Ovary (tissue), 10 donors: ENCODE measurements at places on chromosomes 1 and 21. TPM values are rescaled to one million over a fixed set of nuclear protein-coding genes. Genes with fewer than 3 reads are reported as not detected.

DNA sequence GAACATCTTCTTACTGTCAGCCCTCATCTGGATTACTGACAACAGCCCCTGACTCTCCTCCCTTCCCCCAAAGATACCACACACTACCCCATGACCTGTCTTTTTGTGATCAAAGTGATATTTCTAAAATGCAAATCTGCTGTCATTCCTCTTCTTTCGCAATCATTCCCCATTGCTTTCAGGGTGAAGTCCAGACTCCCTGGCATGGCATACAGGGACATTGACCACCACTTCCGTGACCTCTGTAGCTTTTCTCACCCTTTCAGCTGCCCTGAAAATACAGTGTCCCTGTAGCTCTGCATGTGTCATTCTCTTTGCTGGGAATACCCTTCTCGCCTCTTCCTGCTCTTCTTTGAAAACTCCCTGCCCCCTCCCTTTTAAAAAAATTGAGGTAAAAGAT is 4.1 kb downstream of the SERINC2 start:
- H3K4me1 ChIP-seq: peaks cover 3% of the 10 kb centered on the region
- H3K4me3 ChIP-seq: no peak overlapping the region
- no peak overlapping the region for H3K27ac ChIP-seq
- DNase-seq: no peak

- H3K4me3 ChIP-seq: no peak overlapping the region
- no peak for DNase-seq
- H3K36me3 ChIP-seq: no peaks in the 10 kb centered on the region
- H3K4me1 ChIP-seq: no peaks in the 10 kb centered on the region
- H3K27ac ChIP-seq: no peak overlapping the region
- H3K27me3 ChIP-seq: no peaks in the 10 kb centered on the region
Observed at GRCh38 chr1:67390041-67390887, 39.9 kb downstream of the SERBP1 start.

GRCh38 chr1:7042322-7043190 is 257.3 kb downstream of the CAMTA1 start:
- no peaks in the 10 kb centered on the region for H3K27me3 ChIP-seq
- no peaks in the 10 kb centered on the region for H3K4me1 ChIP-seq
- no peak overlapping the region for H3K4me3 ChIP-seq
- no peak overlapping the region for H3K27ac ChIP-seq
- H3K36me3 ChIP-seq: no peaks in the 10 kb centered on the region

GRCh38 chr1:65189576-65190115 is 41.6 kb downstream of the AK4 start:
- no peak for DNase-seq
- no peaks in the 10 kb centered on the region for H3K36me3 ChIP-seq
- no peaks in the 10 kb centered on the region for H3K27me3 ChIP-seq
- H3K4me1 ChIP-seq: no peaks in the 10 kb centered on the region

- H3K4me1 ChIP-seq: no peaks in the 10 kb centered on the region
- no peaks in the 10 kb centered on the region for H3K36me3 ChIP-seq
- H3K27ac ChIP-seq: no peak overlapping the region
- DNase-seq: no peak
Observed at GRCh38 chr1:9726406-9726805, 74.9 kb downstream of the PIK3CD start.

DNA sequence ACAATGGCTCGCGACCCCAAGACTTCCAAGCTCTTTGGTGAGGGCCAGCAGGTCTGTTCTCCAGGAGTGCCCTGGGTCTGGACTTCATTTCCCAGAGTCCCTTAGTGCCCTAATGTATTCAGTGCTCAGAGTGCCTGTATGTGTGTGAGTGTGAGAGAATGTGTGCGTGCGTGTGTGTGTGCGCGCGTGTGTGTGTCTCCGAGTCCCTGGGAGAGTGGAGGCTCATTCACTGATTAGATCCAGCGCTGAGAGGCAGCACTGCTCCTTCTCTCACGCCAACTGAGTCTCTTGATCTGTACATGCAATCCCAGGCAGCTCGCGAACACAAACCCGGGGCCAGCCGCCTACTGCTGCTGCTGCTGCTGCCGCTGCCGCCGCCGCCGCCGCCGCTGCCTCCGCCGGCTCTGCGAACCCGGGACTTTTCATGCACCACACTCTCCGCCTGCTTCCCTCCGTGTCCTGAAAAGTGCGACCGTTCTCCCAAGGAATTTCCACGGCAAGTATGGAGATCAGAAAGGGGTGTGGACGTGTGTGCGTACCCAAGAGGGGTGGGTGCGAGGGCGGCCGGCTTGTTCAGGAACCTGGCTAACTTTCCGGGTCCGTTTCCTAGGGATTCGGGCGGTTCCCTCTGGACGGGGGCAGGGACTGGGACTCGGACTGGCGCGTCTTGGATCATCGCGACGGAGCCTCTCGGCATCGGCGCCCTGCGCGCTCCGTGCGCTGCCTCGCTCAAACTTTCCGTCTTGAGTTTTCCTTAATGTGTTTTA is at the start of gene RNF220:
Gene RNF220, plus strand, starts transcription at position 225 of the 767 bp plus-strand sequence.
- no peaks in the 10 kb centered on the region for H3K36me3 ChIP-seq
- peaks cover 12% of the 10 kb centered on the region for H3K27me3 ChIP-seq
- H3K27ac ChIP-seq: no peak within 1 kb of the TSS
- H3K4me1 ChIP-seq: peaks cover 16% of the 10 kb centered on the region
- DNase-seq: peak; percentile 29
- peak within 1 kb of the TSS; percentile 30 for H3K4me3 ChIP-seq

GRCh38 chr1:19091196-19091953 is 118.7 kb downstream of the UBR4 start:
- no peaks in the 10 kb centered on the region for H3K27me3 ChIP-seq
- no peak for DNase-seq
- H3K4me1 ChIP-seq: no peaks in the 10 kb centered on the region
- no peak overlapping the region for H3K27ac ChIP-seq
- H3K36me3 ChIP-seq: no peaks in the 10 kb centered on the region

- no peak for DNase-seq
- no peak overlapping the region for H3K4me3 ChIP-seq
- H3K27me3 ChIP-seq: no peaks in the 10 kb centered on the region
- H3K4me1 ChIP-seq: no peaks in the 10 kb centered on the region
Observed at GRCh38 chr1:73359001-73359400, 839.0 kb downstream of the LRRIQ3 start.

DNA sequence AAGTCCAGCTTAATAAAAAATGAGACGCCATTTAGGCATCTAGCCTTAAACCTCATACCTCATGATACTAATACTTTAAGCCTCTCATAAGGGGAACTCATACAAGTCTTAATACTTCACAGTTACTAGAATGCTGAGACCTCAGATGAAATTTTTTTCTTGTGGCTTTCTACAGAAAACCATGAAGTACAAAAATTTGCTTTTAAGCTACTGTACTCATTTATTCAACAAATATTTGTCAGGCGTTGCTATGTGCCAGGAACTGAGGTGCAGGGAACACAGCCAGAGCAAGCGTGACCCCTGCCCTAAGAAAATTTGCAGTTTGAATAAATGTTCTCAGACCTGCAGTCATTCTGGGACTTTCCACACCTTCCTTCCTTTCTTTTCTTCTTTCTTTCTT is 150.6 kb downstream of the MRPL39 start:
- H3K27me3 ChIP-seq: no peaks in the 10 kb centered on the region
- H3K36me3 ChIP-seq: no peaks in the 10 kb centered on the region
- DNase-seq: no peak
- no peak overlapping the region for H3K4me3 ChIP-seq

- no peak overlapping the region for H3K4me3 ChIP-seq
- no peaks in the 10 kb centered on the region for H3K4me1 ChIP-seq
- H3K27me3 ChIP-seq: no peaks in the 10 kb centered on the region
- no peak overlapping the region for H3K27ac ChIP-seq
- no peaks in the 10 kb centered on the region for H3K36me3 ChIP-seq
- no peak for DNase-seq
Observed at GRCh38 chr1:81408419-81408818, 392.3 kb upstream of the ADGRL2 start.

- H3K36me3 ChIP-seq: no peaks in the 10 kb centered on the region
- no peaks in the 10 kb centered on the region for H3K4me1 ChIP-seq
- H3K27ac ChIP-seq: no peak overlapping the region
- H3K4me3 ChIP-seq: no peak overlapping the region
Observed at GRCh38 chr1:169785267-169785666, 9.4 kb downstream of the METTL18 start.

- H3K4me3 ChIP-seq: peak overlapping the region; percentile 85
- H3K36me3 ChIP-seq: no peaks in the 10 kb centered on the region
- H3K27ac ChIP-seq: no peak overlapping the region
Observed at GRCh38 chr1:227315629-227316346, 2.5 kb downstream of the CDC42BPA start.

DNA sequence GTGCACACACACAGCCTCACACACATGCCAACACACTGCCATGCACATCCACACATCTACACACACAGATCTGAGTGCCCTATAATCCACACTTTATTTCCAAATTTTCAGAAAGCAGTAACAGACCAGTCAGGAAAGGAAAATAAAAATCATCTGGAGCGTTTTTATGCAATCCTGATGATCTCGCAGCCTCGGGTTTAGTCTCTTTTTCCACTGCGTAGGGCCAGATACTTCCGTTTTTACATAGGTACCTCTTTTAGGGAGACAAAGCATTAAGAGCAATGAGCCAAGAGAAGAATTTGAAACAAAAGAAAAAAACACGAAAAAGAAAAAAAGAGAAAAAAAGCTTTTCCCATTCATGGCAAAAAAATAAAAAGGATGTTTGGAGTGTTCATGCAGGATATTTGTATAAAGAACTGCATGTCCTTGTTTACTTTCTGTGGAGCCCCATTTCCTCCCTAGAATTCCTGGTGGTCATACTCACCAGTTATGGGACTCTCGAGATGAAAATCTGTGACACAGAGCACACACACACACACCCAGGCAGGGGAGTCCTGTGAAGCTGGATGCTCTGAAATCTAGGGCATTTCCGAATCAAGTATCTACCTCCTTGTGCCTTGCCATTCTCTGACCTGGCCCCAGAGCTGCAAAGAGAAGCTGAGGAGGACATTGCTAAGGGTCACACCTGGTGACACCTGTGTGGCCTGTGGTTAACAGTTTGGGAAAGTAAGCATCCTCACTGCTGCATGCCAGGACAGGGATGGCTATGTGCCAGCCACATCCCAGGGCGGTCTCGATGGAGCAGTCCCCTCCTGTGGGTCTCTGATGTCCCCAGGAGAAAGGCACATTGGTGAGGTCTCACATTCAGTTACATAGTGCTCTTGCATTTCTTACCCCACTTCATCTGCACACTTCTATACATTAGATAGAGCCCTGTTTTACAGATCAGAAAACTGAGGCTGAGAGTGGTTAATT is 83.6 kb downstream of the RUNX1 start:
- H3K27ac ChIP-seq: no peak overlapping the region
- H3K27me3 ChIP-seq: peaks cover 3% of the 10 kb centered on the region
- DNase-seq: no peak
- no peaks in the 10 kb centered on the region for H3K36me3 ChIP-seq
- H3K4me3 ChIP-seq: no peak overlapping the region

GRCh38 chr1:109197158-109198042 is 16.3 kb upstream of the SARS1 start:
- no peak for DNase-seq
- no peak overlapping the region for H3K4me3 ChIP-seq
- H3K27me3 ChIP-seq: peaks cover 2% of the 10 kb centered on the region
- H3K36me3 ChIP-seq: no peaks in the 10 kb centered on the region
- H3K4me1 ChIP-seq: no peaks in the 10 kb centered on the region

DNA sequence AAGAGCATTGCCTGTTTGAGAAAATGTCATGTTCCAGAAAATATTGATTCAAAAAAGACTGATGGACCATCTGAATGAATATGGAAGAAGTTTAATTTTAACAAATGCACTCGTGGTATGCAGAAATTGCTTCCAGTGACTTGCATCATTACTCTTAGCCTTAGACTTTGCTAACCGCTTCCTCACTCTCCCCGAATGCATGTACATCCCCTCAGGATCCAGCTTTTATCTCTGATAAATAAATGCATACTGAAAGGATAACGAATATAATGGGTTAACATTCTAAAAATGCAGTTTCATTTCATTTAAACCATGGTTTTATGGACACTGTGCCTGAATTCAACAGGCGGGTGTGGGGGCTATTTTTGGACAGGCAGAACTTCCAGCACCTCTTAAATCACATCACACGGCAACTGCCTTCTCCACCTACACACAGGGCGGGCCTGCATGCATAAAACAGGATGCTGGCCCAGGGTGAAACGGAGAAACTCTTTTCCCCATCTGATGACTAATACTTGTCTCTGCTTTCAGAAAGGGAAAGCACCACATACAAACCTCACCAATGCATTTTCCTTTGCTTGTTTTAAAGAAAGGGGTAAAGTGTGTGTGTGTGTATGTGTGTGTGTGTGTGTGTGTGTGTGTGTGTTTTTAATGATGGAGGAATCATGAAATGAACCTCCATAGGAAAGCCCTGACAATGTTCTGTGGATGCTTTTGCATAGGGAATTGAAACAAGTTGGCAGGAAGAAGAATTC is 48.7 kb downstream of the SPAG17 start:
- H3K27ac ChIP-seq: no peak overlapping the region
- no peak for DNase-seq
- no peak overlapping the region for H3K4me3 ChIP-seq

GRCh38 chr1:63742526-63742925 is 31.3 kb upstream of the ROR1 start:
- no peaks in the 10 kb centered on the region for H3K27me3 ChIP-seq
- H3K4me3 ChIP-seq: no peak overlapping the region

- H3K27ac ChIP-seq: no peak overlapping the region
- no peaks in the 10 kb centered on the region for H3K27me3 ChIP-seq
- H3K4me1 ChIP-seq: no peaks in the 10 kb centered on the region
- no peaks in the 10 kb centered on the region for H3K36me3 ChIP-seq
- no peak for DNase-seq
- no peak overlapping the region for H3K4me3 ChIP-seq
Observed at GRCh38 chr1:245338485-245338877, 183.7 kb downstream of the KIF26B start.

DNA sequence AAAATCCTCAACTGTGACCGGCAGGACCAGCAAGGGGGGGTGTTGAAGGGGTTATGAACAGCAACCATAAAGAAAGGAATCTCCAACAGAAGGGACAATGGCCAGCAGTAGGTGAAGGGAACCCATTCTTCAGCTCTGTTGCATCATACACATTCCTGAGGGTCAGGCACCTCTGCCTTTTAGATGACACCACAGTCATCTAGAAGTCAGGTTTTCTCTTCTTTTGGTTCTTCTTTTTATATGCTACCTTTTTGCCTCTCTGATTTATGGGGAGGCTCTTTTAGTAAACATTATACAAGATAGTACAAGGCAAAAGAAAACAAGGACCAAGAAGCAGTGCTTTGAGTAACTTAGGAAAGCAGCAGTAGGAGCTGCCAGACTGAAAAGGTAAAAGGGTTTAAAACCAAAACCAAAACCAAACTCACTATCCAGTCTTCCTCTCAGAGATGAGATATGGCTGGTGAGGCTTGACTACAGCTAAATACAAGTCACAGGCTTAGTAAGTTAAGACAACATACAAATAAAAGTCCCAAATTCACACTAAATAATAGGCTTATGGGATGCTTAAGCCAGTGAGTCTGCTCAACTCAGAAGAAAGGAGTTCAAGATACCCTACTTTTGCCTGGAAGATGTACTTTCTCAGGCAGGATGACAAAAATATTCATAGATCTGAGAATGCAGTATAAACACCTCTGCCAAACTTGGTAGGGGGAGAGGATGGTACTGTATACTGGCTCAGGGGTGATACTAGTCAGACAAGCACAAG is 4.1 kb downstream of the TEX38 start:
- DNase-seq: no peak
- H3K36me3 ChIP-seq: no peaks in the 10 kb centered on the region
- H3K27me3 ChIP-seq: no peaks in the 10 kb centered on the region
- H3K4me3 ChIP-seq: no peak overlapping the region

Gene ADCY10
- 0.07 TPM for polyA plus RNA-seq

Gene OR2AJ1
- polyA plus RNA-seq: not detected

Gene SPSB1
- polyA plus RNA-seq: 20.4 TPM

Gene INSRR
- polyA plus RNA-seq: 0.02 TPM

Gene MAP10
- 1.9 TPM for polyA plus RNA-seq
